ENCODE measurements at places on chromosomes 7 and 10.

GRCh38 chr10:28661035-28661434 lies 16.3 kb upstream of the BAMBI start:
- DNase-seq: no peak

DNA sequence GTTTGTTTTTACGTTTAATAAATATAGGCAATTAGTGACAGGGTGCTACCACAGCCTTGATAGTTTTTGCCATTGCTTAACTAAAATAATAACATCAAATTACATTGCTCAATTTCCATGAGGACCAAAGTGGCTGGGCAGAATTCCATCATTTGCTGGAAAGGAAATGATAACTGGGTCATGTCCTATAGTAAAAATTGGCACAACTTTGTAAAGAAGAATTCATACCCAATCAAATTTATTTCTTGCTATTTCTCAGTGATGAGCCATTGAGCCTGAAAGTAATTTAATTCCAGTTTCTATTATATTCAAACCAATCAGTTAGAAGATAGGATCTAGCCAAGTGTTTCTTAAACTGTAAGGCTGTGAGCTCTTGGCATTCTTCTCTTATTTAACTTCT lies 102.2 kb upstream of the CTTNBP2 start:
- no peak for DNase-seq

- no peak for DNase-seq
Measured at GRCh38 chr7:2853147-2853546, 9.0 kb upstream of the GNA12 start.

- DNase-seq: no peak
Measured at GRCh38 chr7:138924501-138925225, 56.5 kb downstream of the KIAA1549 start.

GRCh38 chr7:897771-898376 lies 21.5 kb downstream of the GET4 start:
- no peak for DNase-seq

- DNase-seq: no peak
Measured at GRCh38 chr7:38057829-38058228, 120.2 kb upstream of the STARD3NL start.

DNA sequence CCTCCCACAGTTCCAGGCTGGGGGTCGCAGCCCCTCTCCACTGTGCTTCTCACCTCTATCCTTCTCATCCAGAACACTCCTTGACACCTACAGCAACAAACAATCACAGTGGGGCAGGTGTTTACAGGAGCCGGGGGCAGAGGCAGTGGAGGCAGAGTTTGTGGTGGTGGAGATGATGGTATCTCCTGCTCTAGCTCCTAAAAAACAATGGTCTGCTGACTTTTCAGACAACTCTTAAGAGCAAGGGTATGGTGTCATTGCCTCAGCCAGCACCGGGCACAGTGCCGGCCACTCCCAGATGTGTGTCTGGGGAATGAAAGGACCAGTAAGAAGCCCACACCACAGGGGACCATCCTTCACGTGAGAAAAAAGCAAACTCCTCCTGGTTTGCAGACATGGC lies 36.3 kb upstream of the ANTXRL start:
- no peak for DNase-seq

GRCh38 chr7:17674943-17675608 lies 265.2 kb downstream of the SNX13 start:
- DNase-seq: no peak

GRCh38 chr10:70733051-70733450 lies 52.1 kb downstream of the TBATA start:
- no peak for DNase-seq

- no peak for DNase-seq
Measured at GRCh38 chr7:46812101-46812675, 769.7 kb downstream of the TNS3 start.

- DNase-seq: no peak
Measured at GRCh38 chr10:102868911-102869257, 386 bp upstream of the AS3MT start.

All from activated effector memory CD4-positive, alpha-beta T cell treated with anti-CD3 and anti-CD28 coated beads, Interleukin-2, amount 50 U/mL, for 16 hours (primary cell).